Lower lobe of right lung (tissue), 2 donors: ENCODE measurements at places on chromosomes 2 and 18. TPM values are rescaled to one million over a fixed set of nuclear protein-coding genes. Genes with fewer than 3 reads are reported as not detected.

The PHLPP1 gene
- 12.6 TPM for total RNA-seq

The MAP3K19 gene
- total RNA-seq, result 7.2 TPM

- no peak overlapping the region for H3K4me3 ChIP-seq
- H3K27ac ChIP-seq, result no peak overlapping the region
- H3K36me3 ChIP-seq, result no peaks in the 10 kb centered on the region
- H3K27me3 ChIP-seq, result no peaks in the 10 kb centered on the region
- no peak for DNase-seq
These were observed 180.9 kb downstream of the PID1 start for GRCh38 chr2:229090225-229090624.

DNA sequence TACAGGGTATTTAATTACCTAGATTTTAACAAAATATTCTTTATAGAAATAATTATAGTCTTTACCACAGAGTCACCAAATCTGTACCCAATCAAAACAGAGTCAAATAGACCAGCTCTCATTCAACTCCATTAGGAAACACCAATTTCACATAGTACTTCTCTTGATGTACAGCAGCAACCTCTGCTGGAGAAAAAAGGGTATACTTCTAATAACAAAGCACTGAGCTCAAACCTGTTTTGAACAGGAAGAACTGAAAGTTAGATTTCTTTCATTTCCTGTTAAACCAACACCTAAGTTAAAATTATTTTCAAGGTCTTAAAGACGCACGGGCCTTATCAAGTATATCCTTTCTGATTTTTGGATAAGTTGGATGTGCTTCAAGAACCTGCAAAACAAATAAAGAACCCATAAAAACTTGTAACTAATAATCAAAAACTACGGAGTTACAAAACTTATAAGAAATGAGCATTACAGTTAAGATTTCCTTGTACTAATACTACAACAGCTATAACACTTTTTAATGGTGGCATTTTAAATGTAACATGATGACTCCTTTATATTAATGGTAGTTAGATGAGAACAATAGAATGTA lies 79.0 kb downstream of the TTC21B start:
- no peaks in the 10 kb centered on the region for H3K27me3 ChIP-seq
- no peaks in the 10 kb centered on the region for H3K4me1 ChIP-seq
- no peak overlapping the region for H3K27ac ChIP-seq
- DNase-seq, result no peak
- no peak overlapping the region for H3K4me3 ChIP-seq

GRCh38 chr18:9688036-9688741 lies 19.9 kb upstream of the RAB31 start:
- DNase-seq, result no peak
- H3K27ac ChIP-seq, result no peak overlapping the region
- peaks cover 21% of the 10 kb centered on the region for H3K4me1 ChIP-seq
- H3K27me3 ChIP-seq, result no peaks in the 10 kb centered on the region
- H3K4me3 ChIP-seq, result no peak overlapping the region

DNA sequence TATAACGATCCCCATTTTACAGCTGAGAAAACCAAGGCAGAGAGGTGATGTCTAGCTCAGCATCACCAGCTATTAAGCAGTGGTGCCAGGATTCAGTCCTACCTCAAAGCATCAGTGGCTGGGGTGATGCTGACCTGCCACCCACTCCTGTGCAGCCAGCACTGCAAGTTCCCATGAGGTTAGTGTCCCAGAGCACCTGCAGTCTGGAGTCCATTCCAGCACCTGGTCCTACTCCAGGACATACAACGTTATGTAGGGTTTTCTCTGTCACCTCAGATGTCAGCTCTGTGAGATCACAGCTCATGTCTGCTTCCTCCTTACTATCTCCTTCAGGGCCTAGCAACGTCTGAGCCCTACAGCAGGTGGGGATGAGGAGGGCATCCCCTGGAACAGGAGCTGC lies 328.0 kb upstream of the HS6ST1 start:
- H3K27me3 ChIP-seq, result no peaks in the 10 kb centered on the region
- H3K4me3 ChIP-seq, result no peak overlapping the region
- DNase-seq, result no peak
- H3K27ac ChIP-seq, result no peak overlapping the region

The NT5DC4 gene
- 0.53 TPM for total RNA-seq

DNA sequence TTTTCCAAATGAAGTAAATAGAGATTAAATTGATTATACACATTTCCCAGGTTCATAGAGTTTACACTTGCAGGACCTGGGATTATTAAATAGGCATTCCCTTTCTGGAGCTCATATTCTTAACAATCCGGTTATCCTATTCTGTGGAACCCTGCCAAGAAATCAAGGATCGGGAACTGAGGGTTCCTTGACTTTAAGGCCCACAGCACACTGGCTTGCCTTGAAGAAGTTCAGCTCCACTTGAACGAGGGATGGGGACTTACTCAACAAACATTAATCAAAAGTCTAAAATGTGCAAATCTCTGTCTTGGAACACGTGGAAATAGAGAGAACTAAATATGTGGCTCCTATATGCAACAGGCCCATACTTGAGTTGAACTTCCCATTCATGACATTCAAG lies 142.3 kb upstream of the RGPD4 start:
- H3K27ac ChIP-seq, result no peak overlapping the region
- H3K27me3 ChIP-seq, result no peaks in the 10 kb centered on the region
- H3K4me3 ChIP-seq, result no peak overlapping the region
- DNase-seq, result no peak

GRCh38 chr2:219335373-219335786 lies 2.8 kb upstream of the RESP18 start:
- H3K36me3 ChIP-seq, result no peaks in the 10 kb centered on the region
- H3K27ac ChIP-seq, result no peak overlapping the region
- H3K4me1 ChIP-seq, result no peaks in the 10 kb centered on the region
- peaks cover 51% of the 10 kb centered on the region for H3K27me3 ChIP-seq
- DNase-seq, result no peak

DNA sequence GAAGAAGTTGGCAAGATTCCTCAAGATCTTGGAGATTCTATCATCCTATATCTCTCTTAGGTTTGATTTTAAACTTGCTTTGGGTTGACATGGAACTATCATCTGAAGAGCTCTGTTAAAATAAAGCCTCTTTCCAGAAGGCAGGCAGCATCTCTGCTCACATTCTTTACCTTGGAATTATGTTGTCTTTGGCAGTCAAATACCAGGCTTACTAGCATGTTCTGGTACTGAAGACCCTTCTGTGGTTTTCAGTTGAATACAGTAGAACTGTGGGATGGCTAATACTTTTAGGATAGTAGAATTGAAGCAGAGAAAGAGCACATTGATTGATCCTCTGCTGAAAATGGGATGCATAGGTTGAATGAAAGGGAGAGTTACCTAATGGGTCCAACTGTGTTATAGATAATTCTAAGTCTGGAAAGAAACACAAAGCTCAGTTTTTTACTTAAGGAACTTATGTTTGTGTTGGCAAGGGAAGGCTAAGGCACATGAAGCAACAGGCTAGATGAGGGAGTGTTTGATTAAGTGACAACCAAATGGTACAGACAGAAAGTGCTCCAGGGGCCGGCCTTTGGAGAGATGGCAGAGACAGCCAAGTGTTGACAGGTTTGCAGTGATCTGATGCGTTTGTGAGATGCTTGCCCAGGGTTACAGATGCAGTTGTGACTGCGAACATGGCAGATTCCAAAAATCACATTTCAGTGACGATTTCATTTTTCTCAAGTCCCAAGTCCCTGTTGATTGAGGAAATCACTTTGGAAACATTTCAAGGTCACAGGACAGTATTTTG lies 397.9 kb downstream of the MEIS1 start:
- no peak overlapping the region for H3K27ac ChIP-seq
- no peak overlapping the region for H3K4me3 ChIP-seq
- H3K27me3 ChIP-seq, result no peaks in the 10 kb centered on the region
- no peaks in the 10 kb centered on the region for H3K36me3 ChIP-seq
- H3K4me1 ChIP-seq, result no peaks in the 10 kb centered on the region

- H3K4me3 ChIP-seq, result no peak overlapping the region
- H3K36me3 ChIP-seq, result no peaks in the 10 kb centered on the region
- DNase-seq, result no peak
These were observed 4.0 kb downstream of the EGR4 start for GRCh38 chr2:73289304-73289703.

The POTEI gene
- 0.24 TPM for total RNA-seq

DNA sequence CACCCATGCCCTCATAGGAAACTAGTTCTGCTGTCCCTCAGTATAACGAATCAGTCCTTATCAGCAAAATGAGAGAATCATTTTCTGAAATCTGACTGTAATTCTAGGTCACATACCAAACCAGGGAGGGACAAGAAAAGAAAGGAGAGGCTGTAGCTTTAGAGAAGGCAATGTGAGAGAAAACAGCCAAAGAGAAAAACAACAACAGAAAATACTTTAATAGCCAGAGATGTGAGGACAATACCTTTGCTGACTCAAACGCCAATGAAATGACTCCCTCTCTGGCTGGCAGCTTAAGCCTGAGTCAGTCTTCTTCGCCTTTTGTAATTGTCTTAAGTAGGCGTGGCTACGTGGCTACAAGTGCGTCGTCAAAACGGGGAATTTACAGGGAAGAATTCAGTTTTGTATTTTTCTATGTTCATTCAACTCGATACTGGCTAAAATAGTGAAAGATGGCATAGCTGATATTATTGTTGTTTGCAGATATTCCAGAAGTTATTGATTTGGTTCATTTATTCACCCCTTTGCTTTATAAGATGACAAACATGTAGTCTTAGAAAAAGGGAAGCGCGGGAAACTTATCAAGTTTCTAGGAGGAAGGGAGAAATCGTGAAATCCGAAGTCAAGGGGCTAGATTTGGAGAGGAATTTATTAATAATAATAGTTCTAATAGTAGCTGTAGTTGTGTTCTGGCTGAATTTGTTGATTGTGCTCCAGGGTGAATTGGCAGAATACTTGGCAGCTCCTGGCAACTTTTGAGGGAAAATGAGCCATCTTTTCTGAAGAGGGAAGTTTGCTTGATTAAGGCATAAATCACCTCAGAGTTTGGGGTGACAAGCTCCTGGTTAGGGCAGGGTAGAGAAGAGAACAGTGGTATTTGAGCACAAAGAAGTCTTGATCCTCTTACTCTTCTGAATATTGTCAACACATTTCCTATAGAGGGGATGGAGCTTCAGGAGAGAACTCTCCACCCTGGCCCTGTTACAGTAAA lies at the start of gene IL1A:
Gene IL1A (minus strand): TSS at position 295 of the 991 bp plus-strand sequence. CDS start 723 bp downstream, outside the sequence.
- H3K36me3 ChIP-seq, result no peaks in the 10 kb centered on the region
- H3K27me3 ChIP-seq, result no peaks in the 10 kb centered on the region
- H3K4me3 ChIP-seq, result no peak within 1 kb of the TSS
- no peak within 1 kb of the TSS for H3K27ac ChIP-seq

- H3K4me1 ChIP-seq, result peaks cover 5% of the 10 kb centered on the region
- no peaks in the 10 kb centered on the region for H3K36me3 ChIP-seq
- no peak for DNase-seq
- H3K4me3 ChIP-seq, result no peak overlapping the region
These were observed 154.3 kb downstream of the NRP2 start for GRCh38 chr2:205836477-205837221.

DNA sequence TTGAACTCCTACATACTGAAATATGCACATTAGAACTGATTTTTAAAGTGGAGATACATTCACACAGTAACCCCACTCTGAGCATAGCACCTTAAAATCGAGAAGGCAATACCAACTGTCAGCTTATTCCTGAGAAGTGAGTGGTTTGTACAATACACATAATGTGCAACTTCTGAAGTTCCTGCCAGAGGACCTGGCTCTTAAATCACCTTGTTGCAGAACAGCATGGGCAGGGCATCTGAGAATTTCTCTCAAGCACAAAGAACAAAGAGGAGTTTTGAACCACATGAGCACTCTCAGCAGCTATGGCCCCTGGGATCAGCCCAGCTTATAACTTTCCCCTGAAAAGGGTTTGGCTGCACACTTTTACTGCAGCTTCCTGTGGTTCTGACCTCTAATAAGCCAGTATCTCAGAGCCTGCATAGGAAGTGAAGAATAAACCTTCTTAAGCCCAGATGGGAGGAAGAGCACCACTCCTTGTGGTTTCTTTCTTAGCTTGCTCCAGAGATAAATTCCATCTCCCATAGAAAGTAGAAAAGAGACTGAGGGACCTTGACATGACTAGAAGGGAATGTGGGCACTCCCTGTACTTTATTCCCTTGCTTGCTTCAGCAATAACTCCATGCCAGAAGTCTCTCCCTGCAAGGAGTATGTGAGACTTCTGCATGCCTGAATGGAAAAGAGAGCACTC lies 862.3 kb downstream of the SUCLG1 start:
- H3K27ac ChIP-seq, result no peak overlapping the region
- H3K36me3 ChIP-seq, result no peaks in the 10 kb centered on the region
- no peak for DNase-seq
- H3K4me1 ChIP-seq, result no peaks in the 10 kb centered on the region

The RTP5 gene
- total RNA-seq, result not detected

GRCh38 chr2:17043173-17043572 lies 377.5 kb upstream of the CYRIA start:
- no peak overlapping the region for H3K4me3 ChIP-seq
- no peak for DNase-seq
- no peaks in the 10 kb centered on the region for H3K4me1 ChIP-seq
- H3K36me3 ChIP-seq, result no peaks in the 10 kb centered on the region

GRCh38 chr2:78908973-78909372 lies 116.5 kb upstream of the REG3G start:
- no peak overlapping the region for H3K27ac ChIP-seq
- no peaks in the 10 kb centered on the region for H3K27me3 ChIP-seq
- no peak for DNase-seq
- H3K4me1 ChIP-seq, result no peaks in the 10 kb centered on the region

DNA sequence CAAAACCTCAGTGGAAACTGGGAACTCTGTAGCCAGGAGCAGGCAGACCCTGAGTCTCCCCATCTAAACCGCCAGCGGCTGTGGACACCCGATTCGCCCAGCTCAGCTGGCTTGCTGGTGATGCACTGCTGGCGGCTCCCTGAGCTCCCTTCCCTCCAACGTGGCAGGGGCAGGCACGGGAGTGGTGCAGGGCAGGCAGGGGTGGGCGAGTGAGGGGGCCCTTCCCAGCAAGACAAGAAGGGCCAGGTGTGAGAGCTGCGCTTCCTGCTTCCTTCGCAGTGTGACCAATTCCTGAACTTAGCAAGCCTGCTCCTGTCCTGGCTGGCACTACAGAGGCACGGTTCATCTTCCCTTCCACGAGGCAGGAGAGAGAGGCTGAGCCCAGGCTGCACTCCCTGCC lies 12.3 kb upstream of the SEMA4C start:
- no peak overlapping the region for H3K27ac ChIP-seq
- H3K4me3 ChIP-seq, result no peak overlapping the region
- no peaks in the 10 kb centered on the region for H3K27me3 ChIP-seq
- H3K36me3 ChIP-seq, result no peaks in the 10 kb centered on the region
- DNase-seq, result no peak

DNA sequence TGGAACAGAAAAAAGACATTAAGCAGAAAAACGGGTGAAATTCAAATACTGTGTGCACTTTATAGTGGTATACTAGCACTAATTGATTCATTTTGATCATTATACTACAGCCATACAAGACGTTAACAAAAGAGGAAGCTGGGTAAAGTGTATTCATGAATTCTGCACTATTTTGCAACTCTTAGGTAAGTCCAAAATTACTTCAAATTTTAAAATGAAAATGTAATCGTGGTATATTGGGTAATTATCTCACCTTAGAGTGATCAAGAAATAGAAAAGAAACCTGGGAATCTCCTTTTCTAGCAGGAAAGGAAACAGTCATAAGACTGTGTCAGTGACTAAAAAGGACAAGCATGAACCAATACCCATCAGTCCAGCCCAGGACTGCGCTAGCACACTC lies 5.4 kb downstream of the TGFBRAP1 start:
- peaks cover 12% of the 10 kb centered on the region for H3K4me1 ChIP-seq
- H3K4me3 ChIP-seq, result no peak overlapping the region
- H3K27ac ChIP-seq, result no peak overlapping the region
- H3K36me3 ChIP-seq, result no peaks in the 10 kb centered on the region
- H3K27me3 ChIP-seq, result no peaks in the 10 kb centered on the region
